DMS153 (cell line): ENCODE measurements at places on chromosomes 13 and 19.
A peak's percentile ranks its signal among the peaks of the same experiment; 100 is the strongest.

DNA sequence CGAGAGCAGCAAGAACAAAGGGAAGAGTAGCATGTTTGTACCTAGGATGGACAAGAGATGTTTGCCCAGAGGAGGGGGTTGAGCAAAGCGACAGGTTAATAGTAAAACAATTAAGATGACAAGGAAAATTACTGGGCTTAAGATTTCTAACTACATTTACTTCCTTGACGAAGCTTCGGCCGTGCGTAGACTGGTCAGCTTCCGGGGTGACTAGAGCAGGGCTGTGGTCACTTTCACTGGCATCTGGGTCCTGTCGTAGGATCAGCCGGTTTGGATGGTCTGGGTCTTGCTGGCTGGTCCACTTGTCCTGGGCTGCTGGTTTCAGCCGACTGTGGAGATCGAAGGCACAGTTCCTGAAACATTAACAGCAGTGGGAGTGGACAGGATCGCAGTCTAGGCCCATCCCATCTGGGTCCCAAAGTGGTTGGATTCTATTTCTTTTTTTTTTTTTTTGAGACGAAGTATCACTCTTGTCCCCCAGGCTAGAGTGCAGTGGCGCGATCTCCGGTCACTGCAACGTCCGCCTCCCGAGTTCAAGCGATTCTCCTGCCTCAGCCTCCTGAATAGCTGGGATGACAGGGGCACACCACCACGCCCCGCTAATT, 5.0 kb upstream of the BSG start:
- DNase-seq = no peak

DNA sequence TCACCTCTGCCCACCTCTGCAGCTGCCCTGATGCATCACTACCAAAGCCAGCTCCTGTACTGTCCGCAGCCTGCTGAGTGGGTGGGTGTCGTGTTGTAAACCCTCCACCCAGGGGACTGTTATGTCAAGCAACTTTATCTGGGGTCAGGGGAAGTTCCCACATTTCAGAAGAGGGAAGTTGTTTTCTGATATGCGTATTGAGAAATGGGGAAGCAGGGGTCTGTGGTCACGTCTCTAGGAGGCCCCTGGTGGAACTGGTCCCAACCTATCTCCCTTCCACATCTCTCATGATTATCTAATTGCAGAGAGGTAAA, 31.2 kb downstream of the CLEC17A start:
- DNase-seq = no peak

- peak; percentile 7 for DNase-seq
Measured at GRCh38 chr13:32261567-32261966, 53.6 kb downstream of the ZAR1L start.

GRCh38 chr13:112812306-112813055, 122.6 kb downstream of the ATP11A start:
- DNase-seq = no peak

- DNase-seq = no peak
Measured at GRCh38 chr19:5336195-5336965, 4.2 kb downstream of the PTPRS start.

GRCh38 chr13:101516262-101516661, 63.8 kb downstream of the ITGBL1 start:
- no peak for DNase-seq

- DNase-seq = no peak
Measured at GRCh38 chr19:54389553-54389952, 24.8 kb upstream of the LAIR1 start.

- no peak for DNase-seq
Measured at GRCh38 chr13:99432609-99433542, 68.4 kb upstream of the TM9SF2 start.

DNA sequence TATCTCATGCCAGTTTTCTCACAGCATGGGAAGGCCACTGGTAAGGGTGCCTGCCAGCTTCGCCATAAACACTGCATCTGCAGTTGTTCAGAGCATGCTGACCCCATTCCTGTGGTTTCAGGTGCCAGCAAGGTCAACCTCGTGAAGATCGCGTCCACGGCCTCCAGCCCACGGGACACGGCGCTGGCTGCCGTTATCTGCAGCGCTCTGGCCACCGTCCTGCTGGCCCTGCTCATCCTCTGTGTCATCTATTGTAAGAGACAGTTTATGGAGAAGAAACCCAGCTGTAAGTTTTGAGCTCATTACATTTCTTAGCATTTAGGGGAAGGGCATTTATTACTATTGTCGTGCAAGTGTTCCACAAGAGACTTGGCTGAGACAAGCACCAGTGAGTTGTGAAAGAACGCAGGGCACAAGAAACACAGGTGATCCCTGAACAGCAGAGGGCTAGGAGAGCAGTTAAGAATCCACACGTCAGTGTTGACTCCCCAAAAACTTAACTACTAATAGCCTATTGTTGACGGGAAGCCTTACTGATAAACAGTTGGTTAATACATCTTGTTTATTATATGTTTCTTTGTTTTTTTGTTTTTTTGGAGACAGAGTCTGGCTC, 88.8 kb downstream of the TNFRSF19 start:
- no peak for DNase-seq

DNA sequence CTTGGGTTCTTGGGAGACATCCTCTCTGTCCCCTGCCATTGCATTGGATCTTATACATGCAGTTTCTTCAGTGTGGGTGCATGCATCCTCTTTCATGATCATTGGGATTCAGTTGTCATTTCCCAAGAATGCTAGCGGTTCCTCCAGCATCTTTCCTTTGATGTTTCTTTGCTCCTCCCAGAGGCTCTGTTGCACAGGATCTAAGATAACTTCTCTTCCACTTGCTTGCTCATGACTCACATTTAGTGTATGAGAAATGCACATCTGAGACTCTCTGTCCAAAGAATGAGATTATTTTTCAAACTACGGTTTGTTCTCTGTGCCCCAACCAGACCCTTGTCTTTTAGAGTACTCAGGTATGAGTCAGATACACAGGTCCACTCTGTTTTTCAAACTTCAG, 197.1 kb downstream of the NDFIP2 start:
- DNase-seq = no peak

- DNase-seq = no peak
Measured at GRCh38 chr13:108752276-108752675, 122.9 kb downstream of the MYO16 start.

- DNase-seq = no peak
Measured at GRCh38 chr19:55647732-55648584, at the start of gene CCDC106. TSS of gene CCDC106 (plus strand) at chr19:55648212. CDS start at chr19:55649047, 835 bp downstream.

GRCh38 chr19:19270749-19271571, 2.1 kb downstream of the TM6SF2 start:
- no peak for DNase-seq

GRCh38 chr13:42794577-42795275, 13.3 kb downstream of the FAM216B start:
- no peak for DNase-seq

DNA sequence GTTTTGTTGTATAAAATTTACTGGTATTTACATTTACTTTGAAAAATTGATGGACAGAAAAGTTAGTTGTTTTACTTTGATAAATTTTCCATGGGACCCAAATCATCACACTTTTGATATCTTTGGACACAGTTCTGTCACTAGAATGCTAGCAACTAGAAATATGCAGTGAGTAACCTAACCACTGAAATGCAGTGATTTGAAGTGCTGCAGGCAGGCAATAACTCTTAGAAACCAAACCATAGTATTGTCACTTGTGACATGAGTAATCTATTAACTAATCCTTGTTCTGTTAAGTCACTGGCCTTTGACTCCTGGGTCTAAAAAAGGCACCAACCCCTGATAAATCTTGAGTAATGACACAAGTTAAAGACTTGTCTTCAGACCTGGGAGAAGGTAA, 620.0 kb upstream of the ATXN8OS start:
- no peak for DNase-seq

DNA sequence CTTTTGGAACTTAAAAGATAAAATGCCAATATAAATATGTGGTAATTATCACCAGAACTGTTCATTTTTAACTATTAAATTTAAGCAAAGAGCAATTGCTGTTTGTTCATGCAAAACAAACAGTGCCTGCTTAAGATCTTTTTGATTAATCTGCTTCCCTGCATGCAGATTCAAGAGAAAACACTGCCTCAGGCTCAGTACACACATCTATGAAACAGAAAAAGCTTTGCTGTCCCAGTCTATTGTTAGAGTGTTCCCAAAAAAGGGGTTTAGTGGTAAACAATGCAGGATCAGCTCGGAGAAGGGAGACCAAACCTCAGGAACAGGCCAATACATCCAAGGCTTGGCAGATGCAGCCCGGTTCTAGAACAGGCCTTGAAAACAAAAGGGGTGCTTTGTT, 49.3 kb upstream of the TDRD3 start:
- no peak for DNase-seq

DNA sequence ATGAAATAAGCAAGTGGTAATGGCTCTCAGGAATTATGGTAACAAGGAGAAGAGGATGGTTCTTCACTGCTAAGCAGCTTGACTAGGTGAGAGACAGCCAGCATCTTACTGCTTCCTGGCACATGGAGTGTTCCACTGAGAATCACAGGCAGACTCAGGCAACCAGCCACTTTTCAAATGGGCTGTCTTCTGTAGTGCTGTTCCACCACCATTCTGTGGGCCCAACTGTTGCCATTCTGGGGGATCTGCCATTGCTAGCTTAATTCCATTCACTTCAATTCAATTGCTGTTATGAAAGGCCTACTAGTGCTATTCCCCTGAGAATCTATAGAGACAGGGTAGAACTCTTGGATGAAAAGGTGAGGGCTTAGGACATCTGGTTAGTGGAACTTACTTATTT, 341.9 kb downstream of the KCNRG start:
- no peak for DNase-seq

- DNase-seq = no peak
Measured at GRCh38 chr19:48627865-48628314, 8.6 kb downstream of the SPHK2 start.

GRCh38 chr13:98500963-98501421, 75.9 kb downstream of the STK24 start:
- no peak for DNase-seq

DNA sequence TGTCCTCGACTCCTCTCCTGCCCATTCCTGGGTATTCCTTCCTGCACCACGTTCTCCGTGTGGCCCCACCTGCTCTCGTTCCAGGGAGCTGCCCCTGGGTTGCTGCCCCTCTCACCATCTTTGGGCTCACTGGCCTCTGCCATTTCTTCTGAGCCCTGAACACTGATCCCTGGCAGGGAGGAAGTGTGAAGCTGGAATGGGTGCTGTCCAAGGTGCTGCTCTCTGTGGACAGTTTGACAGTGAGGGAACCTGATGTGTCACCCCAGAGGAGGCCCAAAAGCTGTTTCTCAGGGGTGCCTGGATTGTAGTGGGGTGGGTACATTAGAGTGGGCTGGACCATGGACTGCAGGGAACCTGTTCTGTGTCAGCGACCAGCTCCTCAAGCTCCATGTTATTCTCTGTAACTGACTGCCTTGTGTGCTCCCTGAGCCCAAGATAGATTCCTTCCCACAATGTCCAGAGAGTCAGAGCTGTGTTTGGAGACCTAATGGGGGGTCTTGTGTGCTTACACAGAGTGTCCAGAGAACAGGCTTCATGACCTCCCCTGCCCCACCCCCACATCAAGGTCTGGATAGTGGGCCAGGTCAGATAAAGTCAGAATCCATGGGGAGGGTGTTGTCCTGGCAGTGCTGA, 7.2 kb upstream of the CEACAM8 start:
- DNase-seq = no peak

GRCh38 chr13:66200555-66200954, 1029.6 kb downstream of the PCDH9 start:
- DNase-seq = no peak

GRCh38 chr13:106173891-106174610, 361.4 kb downstream of the EFNB2 start:
- DNase-seq = no peak

DNA sequence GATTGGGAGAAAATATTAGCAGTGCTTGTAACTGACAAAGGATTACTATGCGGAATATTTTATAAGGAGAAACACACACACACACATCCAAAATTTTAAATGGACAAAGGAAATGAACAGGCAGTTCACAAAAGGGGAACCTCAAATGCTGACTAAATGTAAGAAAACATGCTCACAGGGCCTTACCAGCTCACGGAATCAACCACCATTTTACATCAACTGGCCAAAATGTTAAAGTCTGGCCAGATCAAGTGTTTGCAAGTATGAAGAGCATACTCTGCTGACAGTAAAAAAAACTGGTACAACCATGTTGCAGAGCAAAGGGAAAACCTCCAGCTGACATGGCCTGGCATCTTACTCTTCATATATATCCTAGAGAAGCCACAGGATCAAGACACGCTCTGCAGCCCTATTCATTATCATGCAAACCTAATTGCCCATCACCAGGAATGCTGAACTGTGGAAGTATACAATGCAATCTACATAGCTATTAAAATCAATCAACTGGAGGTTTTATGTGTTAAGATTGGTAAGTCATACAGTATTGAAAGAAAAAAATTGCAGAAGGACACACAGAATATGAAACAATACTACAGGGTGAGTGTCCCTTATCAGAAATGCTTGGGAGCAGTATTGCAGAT, 124.4 kb downstream of the RNF17 start:
- DNase-seq = no peak

DNA sequence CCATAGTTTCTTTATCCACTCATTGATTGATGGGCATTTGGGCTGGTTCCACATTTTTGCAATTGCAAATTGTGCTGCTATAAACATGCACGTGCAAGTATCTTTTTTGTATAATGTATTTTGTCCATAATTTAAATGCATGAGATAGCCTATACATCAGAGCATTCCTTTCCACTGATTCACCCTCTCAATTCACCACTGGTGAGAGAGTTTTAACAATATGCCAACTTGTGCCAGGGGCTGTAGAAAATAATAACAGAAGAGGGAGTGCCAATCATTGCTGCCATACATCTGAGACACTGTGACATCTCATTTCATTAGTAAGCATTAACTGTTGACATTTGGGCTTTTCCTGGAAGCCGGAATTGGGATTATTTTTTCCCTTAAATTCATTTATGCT, 125.1 kb downstream of the RAP2A start:
- DNase-seq = no peak

DNA sequence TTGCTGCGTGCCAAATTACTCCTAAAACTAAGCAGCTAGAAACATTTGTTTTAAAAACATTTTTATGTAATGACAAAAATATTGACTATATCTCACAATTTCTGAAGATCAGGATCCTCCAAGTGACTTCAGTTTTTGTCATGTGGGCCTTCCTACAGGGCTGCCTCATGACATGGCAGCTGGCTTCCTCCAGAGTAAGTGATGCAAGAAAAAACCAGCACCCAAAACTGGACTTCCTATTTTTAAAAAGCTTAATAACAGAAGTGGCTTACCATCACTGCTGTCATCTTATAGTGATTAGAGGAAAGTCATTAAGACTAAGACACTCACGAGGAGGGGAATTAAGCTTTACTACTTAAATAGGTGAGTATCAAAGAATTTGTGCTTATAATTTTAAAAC, 681.7 kb downstream of the PCDH17 start:
- no peak for DNase-seq

- DNase-seq = no peak
Measured at GRCh38 chr13:95251641-95252040, 49.6 kb downstream of the ABCC4 start.

GRCh38 chr19:33301144-33301899, 1.0 kb downstream of the CEBPA start:
- no peak for DNase-seq

DNA sequence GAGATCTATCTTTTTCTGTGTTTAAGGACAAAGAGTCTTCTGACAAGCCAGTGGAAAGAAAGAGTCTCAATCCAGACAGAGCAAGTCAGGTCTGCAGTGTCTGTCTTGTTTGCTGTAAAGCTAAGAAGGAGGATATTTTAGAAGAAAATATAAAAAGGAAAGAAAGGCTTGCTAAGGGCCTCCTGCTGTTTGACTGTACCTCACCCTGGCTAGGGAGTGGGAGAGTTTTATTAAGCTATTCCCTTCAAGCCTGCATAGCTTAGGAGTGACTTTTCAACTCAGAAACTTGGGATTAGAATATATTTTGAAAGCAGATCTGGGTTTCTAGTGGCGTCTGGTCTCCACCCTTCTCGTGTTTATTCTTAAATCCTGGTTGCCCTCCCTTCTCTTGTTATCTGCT, 460.0 kb downstream of the COG6 start:
- no peak for DNase-seq
